Central memory CD8-positive, alpha-beta T cell (primary cell): ENCODE measurements at places on chromosomes 7 and 10.

DNA sequence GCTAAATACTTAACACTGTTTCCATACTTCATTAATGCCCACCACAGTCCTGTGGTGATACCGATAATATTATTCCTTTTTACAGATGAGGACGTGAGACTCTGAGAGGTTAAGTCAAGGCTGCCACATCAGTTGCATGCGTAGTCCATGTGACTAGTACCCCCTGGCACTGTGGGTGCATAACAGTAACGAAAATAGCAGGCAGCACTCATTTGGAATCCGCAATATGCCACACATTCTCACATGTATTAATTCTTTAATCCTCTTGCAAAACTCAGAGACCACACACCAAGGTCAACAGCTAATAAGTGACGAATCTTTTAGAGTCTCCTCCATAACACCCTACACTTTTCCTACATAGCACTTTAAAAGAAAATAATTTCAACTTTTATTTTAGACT, 99.5 kb upstream of the HABP2 start:
- DNase-seq, result no peak

DNA sequence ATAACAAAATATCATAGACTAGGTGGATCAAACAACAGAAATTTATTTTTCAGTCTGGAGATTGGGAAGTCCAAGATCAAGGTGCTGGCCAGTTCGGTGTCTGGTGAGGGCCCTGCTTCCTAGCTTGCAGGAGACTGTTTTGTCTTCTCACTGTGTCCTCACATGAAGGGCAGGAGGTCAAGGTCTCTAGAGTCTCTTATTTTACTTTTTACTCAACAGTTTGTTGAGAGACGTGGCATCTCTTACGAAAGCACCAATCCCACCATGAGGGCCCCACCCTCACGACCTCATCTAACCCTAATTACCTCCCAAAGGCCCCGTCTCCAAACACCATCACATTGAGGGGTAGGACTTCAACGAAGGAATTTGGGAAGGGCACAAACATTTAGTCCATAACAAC, 41.2 kb upstream of the SORBS1 start:
- no peak for DNase-seq

DNA sequence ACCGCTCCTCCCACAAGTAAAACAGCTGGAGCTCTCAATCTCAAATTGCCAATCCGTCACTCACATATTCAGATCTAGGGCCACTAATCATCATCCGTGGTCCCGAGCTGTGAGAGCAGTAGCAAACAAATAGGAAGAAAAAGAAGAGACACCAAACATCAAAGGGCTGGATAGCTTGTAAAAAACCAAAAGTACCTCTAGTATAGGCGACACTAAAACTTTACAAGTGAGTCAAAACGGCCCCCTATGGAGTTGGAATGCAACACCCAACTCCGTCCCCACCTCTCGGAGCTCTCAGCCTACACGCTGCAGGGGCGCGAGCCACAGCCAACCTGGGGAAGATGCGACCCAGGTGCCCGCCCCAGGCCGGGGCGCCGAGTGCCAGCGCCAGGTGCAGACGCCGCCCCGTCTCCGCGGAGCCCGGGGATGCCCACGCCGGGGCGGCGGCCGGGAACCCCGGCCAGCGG, 581 bp downstream of the FAM3C start:
- DNase-seq, result peak; percentile 22

DNA sequence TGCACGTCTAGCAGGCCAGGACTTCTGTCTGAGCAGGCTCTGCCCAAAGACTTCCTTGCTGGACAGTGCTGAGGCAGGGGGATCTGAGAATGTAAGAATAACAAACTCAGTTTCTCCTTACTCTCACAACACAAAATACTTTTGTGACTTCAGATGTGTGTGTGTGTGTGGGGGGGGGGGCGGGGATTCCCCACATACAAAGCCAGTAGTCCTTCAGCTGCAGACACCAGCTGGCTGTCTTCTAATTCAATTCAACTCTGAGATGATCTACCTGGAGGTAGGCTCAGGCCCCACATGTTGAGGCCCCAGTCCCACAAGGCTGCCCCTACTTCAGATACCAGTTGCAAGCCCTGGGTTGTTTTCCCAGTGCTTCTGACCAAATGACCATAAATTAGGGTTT, 4.7 kb upstream of the CXCL12 start:
- no peak for DNase-seq

- no peak for DNase-seq
These were observed 34.1 kb downstream of the SH2B2 start for GRCh38 chr7:102320601-102321350.

- no peak for DNase-seq
These were observed 91.2 kb downstream of the LSMEM1 start for GRCh38 chr7:112571852-112572607.

DNA sequence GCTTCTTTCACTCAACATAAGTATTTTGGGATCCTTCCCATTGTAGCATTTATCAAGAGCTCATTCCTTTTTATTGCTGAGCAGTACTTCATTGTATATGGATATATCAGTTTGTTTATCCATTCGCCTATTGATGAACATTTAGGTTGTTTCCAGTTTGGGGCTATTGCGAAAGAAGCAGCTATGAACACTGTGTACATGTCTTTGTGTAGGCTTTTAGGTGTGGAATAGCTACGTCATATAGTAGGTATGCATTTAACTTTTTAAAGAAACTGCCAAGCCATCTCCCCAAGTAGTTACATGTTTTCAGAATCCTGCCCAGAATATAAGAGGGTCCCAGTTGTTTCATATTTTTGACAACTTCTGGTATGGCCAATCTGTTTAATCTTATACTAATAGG, 468.1 kb downstream of the IPMK start:
- no peak for DNase-seq

DNA sequence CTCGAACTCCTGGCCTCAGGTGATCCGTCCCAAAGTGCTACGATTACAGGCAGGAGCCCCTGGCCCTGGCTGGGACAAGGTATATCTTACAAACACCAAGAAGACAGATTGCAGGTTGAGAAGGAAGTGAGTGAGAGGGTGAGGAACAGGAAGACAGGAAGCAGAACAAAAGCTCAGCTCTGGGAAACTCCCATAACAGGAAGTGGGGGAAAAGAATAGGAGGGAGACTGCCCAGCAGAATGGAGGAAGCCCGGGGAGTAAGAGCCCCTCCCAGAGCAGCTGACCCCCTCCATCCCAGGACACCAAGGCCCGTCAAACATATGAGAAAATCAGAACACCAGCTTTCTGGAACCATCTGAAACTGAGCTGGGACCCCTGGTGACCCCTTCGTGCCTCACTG, 2.9 kb downstream of the TECPR1 start:
- no peak for DNase-seq

- no peak for DNase-seq
These were observed 6.8 kb upstream of the HIPK2 start for GRCh38 chr7:139784648-139785047.

DNA sequence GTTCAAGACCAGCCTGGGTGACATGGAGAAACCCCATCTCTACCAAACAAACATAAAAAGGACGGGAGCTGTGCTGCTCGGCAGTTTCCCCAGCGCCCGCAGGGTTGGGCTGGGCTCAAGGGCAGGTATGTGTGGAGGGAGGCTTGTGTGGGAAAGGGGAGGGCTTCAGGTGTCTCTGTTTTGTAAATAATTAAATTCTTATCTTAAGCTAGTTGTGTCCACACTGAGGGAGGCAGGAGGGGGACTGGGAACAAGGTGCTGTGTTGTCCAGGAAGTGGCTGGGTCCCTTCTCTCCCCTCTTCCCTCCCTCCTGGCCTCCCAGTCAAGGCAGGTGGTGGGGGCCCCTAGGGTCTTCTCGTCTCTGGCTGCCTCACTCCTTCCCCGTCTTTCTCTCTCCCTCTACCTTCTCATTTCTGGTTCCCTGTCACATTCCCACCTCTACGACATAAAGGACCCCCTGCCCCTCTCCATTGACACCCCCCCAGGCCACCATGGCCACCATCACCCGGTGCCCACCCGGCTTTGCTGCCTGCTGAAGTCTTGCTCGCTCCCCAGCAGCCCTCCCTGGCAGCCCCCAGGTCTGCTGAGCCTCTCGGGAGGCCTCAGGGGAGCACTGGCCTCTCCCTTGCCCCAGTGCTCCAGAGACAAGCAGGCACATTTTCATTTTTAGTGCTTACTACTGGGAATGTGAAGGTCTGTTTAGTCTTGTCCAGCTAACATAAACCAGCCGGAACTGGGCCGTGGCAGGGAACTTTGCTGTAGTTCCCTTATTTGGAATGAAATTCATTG, 19.3 kb downstream of the NEURL1 start:
- DNase-seq, result no peak

DNA sequence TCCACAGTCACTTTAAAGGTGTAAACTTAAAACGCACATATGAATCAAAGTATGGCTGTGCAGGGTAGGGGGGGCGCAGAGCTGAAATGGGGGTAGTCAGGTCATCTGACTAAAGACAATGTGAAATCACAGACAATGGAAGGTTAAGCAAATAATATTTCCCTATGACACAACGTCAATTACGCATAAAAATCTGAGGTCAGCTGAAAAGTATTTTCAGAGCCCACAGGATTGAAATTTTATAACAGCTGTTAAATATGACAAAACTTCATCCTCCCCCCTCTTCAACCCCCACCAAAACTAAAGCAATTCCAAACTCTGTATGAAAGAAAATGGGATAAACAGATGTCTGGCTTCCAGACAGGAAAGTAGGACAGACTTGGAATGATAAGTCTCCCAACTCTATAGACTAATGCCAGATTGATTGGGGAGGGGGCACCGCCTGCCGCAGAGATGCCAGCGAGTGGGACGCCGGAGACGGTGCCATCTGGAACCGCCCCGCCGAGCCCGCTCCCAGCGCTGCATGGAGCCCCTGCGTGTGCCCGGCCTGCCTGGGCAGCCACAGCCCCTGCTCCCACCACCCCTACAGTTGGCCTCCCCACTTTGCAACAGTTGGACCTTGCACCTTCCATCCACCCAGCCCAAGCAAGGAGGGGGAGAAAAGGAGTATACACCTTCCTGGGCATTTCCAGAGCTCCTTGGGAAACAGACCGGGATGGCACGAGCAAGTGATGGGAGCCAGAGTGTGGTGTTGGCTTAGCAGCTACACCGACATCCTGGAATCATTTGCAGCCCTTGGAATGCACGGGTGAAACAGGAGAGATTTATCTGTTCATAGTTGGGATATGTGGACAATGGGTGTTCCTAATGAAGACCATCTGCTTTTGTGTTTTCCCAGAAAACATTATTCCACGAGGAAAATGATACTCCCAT, 10.7 kb downstream of the EBF3 start:
- DNase-seq, result no peak

- DNase-seq, result no peak
These were observed 90.7 kb downstream of the NHLRC2 start for GRCh38 chr10:113945075-113945686.

DNA sequence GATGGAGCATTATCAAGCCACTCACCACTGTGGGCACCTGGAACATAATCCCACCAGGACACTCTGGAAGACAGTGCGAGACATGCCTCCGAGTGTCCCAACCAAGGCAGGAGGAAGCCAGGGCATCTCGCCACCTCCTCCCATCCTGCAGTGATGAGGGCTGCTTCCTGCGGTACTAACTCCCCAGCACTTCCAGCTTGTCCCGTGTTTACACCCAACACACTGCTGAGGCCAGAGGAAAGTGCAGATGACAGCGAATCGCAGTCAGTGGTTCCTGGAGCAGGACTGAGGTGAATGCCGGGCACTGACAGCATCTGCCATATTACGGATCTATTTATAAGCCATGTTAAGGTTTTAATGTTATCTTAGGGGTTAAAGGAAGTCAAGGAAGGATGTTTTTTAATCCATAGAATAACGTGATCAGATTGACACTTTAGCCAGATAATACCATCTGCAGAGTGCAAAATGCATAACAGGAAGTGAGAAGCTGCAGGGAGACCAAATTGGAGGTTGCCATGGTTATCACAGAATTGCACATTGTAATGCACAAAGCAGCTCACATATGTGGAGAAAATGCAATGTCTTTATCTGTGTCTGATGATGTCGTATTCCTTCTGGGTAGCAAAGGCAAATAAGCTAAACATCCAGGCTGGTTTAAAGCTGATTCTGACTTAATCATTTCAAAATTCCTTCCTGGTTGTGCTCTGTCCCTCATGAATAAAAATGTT, 314.1 kb upstream of the C7orf33 start:
- no peak for DNase-seq

DNA sequence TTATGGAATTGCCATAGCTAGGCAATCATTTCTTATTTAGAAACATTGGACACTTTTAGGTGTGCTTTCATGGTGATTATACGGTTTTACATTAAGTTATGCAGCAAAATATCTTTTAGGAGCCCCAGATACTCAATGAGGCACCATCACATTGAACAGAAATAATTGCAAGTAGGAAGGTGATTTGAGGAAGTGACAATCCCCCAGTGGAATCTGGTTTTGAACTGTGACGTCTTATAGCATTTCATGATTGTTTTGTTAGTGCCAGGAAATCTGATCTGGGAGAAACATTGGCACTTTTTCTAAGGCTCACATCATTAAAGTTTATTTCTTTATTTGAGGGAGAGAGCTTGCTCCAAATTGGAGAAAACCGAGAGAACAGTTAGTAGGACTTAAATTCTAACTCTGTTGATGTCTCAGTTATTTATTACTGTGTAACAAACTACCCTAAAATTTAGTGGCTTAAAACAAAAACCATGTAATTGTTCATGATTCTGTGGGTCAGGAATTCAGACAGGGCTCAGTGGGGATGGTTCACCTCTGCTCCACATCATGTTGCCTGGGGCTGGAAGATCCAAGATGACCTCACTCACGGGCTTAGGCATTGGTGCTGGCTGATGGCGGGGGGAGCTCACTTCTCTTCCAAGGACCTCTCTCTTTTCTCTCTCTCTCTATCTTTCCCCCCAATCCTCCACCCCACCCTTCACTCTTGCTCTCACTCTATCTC, 78.2 kb upstream of the STEAP1B start:
- no peak for DNase-seq

- no peak for DNase-seq
These were observed 90.7 kb downstream of the PARP12 start for GRCh38 chr7:139972029-139972428.

- no peak for DNase-seq
These were observed 21.9 kb upstream of the ANTXRL start for GRCh38 chr10:46264737-46265368.

DNA sequence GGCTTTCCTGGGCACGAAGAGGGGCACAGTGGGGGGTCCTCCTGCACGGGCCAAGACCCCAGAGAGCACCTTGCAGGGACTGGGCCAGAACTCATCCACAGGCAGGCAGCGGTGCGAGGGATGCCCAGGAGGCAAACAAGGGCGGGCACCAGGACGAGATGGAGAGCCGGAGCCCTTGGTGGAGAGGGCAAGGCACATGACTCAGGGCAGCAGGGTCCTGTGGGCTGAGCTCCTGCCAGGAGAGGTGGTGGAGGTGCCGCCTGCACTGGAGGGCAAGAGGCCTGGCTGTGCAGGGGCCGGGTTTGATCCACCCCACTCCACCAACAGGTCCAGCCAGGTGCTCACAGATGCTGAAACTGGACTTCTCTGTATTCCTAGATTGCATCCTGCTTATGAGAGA, 170.9 kb downstream of the TCERG1L start:
- no peak for DNase-seq

- DNase-seq, result no peak
These were observed 218.6 kb upstream of the TAC1 start for GRCh38 chr7:97513326-97513725.

DNA sequence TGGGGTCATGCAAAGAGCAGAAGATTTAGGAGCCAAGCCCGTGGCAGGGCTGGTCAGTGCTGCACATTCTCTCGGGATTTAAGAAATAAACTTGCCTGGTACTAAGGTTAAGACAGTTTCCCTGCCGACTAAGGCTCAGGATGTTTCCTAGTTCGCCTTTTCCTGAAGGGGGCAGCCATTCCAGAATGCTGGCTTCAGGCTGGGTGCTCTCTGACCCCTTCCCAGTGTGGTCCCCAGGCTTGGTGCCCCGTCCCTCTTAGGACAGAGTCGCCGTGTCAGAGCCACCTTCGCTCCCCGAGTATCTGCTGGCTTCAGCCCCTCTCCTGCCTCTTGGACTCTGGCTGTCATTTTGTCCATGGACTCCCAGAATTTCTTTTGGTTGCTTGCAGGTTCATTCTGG, 117.2 kb downstream of the ELFN1 start:
- no peak for DNase-seq
